SHP77 (cell line): ENCODE measurements at places on chromosomes 6 and 20.

GRCh38 chr20:62240020-62240685 is 1.8 kb downstream of the OSBPL2 start:
- DNase-seq, result no peak

DNA sequence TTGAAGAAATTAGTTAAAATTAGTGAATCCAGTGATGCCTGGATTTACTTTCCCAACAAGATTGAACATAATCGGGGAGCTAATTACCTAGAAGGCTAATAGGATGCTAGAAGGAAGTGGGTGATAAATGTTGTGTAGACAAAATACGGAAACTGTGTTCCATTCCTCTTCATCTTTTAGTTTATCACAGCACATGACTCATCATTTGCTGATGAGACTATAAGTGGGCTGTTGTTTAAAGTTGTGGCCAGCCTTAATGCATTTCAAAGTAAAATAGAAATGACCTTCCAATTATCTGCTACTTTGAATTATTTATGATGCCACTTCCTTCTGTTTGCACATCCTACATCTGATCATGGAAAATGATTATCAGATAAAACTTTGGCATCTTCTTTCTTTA is 43.4 kb downstream of the OGFRL1 start:
- no peak for DNase-seq

GRCh38 chr20:33833333-33833732 is 22.2 kb downstream of the CHMP4B start:
- no peak for DNase-seq

DNA sequence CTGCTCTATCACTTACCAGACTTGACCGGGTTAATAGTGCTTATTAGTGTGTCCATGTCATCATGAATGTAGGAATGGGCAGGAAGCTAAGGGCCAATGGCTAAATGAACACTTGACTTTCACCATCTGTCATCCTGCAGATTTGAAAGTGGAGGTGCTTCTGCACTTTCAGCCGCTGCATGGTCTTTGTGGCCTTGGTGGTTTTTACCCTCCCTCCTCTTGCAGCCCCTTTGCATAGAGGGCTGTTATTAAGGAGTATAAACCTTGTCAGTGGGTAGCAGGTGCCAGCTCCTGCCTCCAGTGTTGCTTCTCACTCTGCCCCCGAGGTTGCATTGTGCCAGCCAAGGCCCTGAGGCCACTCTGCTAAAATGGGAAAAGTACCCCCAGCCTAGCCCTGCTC is 122.2 kb upstream of the TNFAIP3 start:
- DNase-seq, result no peak

DNA sequence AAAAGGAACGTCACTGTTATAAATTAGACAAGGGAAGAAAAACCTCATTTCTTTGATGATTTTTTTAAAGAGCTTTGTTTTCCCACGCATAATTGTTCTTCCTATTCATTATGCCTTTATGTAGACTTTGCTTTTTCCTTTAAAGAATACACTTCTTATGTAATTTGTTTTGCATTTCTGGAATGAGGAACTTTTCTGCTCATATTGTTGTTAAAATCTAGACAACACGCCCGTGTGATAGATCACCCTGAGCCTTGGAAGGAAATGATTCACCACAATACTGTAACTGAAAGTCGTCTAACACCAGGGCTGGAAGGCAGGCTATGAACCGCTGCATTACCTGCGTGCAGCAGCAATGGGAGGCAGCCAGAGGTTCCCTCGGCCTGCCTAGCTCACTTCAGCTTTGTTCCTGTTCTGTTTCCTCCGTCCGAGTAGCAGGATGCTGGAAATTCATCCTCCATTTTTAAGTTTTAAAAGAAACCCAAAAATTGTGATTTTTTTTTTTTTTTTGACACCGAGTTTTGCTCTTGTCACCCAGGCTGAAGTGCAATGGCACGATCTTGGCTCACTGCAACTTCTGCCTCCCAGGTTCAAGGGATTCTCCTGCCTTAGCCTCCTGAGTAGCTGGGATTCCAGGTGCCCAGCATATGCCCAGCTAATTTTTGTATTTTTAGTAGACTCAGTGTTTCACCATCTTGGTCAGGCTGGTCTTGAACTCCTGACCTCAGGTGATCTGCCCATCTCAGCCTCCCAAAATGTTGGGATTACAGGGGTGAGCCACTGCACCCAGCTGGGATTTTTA is 49.6 kb upstream of the ZNF217 start:
- no peak for DNase-seq
